ENCODE measurements at places on chromosomes 2 and 18.
A peak's percentile ranks its signal among the peaks of the same experiment; 100 is the strongest.

DNA sequence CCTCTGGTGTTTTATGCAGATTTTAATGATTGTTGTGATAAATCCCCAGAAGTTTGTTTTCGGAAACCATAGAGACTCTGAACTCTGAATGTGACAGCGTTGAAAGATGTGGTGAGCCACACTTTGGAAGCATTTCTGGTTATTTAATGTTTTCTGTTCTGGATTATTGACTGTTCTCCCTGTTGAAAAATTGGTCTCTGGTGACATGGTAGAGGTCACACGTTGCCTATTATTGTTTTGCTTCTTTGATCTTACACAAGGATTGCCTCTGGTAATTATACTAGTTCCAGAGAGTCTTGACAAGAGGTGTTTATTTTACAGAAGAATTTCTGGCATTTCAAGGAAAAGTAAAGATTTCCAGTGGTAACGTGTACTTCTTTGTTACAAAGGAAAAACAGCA lies 127.1 kb downstream of the GREB1L start:
- no peak for DNase-seq

DNA sequence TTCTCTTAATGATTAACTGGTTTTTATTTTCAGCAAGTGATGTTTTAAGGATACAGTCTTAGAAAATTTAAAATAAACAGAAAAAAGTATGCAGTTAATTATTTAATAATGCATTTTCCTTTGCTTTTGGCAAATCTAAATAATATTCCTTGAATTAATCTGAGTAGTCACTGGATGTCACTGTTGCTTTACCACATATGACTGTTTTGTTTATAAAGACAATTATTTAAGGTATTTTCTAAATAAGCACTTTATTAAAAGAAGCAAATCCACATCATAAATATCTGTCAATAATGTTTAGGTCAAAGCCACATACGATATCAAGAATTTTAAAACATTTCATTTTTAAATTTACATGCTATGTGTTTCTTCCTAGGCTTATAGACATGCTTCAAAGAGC lies 40.6 kb upstream of the TFPI start:
- DNase-seq = no peak

DNA sequence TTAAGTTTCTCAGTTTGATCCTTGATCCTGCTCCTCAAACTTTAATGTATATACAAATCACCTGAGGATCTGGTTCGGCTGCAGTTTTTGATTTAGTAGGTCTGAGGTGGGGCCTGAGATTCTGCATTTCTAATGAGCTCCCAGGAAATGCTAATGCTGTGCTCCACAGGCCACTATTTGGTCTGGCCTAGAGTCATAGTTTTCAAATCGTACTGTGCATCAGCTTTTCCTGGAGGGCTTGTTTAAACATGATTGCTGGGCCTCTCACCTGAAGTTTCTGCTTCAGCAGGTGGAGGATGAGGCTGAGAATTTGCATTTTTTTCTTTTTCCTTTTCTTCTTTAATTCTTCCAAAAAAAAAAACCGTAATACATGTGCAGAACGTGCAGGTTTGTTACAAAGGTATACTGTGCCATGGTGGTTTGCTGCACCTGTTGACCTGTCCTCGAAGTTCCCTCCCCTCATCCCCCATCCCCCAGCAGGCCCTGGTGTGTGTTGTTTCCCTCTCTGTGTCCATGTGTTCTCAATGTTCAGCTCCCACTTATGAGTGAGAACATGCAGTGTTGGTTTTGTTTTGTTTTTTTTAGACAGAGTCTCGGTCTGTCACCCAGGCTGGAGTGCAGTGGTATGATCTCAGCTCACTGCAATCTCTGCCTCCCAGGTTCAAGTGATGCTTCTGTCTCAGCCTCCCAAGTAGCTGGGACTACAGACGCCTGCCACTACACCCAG lies 42.2 kb upstream of the CD28 start:
- no peak for DNase-seq

DNA sequence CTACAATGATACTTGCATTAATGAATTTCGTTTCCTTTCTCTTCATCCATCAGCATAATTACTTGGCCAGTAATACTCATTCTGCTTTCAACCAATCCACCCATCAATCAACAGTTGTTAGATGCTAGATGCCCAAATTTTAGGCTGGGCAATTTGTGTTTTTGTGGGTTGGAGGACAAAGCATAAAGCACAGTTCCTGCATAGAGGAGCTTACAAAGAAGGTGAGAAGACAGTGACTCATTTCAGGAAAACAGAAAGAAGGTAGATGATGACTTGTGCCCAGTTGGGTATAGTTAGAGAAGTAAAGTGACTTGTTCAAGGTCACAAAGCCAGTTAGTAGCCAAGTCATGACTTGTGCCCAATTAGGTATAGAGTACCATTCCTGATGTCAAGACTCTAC lies 1186.8 kb upstream of the CELF4 start:
- DNase-seq = no peak

DNA sequence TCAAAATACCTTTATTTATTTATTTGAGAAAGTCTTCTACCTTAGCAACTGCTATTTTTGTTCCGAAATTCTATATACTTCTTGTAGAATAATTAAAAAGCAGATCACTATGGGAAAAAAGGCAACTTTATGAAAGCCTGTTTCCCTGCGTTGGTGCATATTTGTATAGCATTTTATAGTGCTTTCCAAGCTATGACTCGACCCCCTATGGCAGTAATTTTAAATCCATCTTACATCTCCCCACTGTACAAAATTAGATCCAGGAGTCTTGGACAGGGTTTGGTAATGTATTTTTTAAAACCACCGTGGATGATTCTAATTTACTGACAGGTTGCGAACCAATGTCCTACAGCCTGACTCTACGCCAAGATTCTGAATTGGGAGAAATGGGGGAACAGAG lies 10.1 kb downstream of the TANK start:
- no peak for DNase-seq

DNA sequence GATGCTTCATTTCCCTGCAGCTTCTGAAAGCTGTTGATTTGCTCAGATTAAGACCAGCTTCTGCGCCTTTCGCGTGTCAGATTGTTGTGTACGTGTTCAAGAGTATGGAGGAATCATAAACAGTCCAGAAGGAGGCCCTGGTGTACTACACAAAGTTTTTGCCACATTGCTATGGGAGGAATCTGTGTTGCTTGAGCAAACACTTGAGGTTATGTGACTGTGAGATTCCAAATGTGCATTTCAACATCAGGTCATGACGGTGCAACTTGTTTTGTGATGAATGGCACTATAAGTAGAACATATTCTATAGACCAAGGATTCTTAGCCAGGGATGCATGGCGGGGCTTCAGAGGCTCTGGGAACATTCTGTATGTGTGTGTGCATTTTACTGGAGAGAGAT lies 35.0 kb downstream of the SRSF7 start:
- DNase-seq = peak; percentile 23

DNA sequence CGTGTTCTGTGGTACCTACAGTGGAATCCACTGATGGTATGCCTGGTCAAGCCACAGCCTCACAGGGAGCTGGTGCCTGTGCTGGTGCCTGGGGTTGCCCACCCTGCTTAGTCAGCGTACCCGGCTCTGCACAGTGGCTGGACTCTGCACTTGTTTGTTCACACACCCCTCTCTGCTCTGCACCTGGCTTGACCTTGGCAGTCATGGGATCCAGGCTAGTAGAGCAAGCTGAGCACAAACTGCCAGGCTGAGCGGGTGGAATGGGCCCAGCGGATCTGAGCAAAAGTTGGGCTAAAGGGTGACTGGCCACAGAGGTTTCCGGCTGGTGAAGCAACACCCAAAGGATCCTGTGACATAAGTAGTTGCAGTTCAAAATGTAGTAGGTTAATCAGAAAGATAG lies 163.5 kb downstream of the CDH19 start:
- no peak for DNase-seq

DNA sequence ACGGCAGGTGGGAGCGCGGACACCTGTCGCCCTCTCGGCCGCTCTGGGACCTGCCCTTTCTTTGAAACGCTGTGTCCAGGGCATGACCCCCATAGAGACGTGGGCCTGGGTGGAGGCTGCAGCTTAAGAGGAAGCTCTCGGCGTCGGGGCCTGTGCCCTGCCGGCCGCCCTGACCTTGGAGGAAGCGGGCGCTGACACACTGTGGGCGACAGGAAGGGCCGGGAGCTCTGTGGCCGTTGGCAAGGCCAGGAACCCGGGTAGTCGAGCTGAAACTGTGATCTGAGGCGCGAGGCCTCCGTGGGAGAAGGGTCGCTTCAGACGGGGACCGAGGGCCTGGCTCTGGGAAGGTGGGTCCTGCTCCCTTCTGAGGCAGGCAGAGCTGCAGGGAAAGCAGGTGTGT lies 28.2 kb downstream of the KCNG2 start:
- no peak for DNase-seq

DNA sequence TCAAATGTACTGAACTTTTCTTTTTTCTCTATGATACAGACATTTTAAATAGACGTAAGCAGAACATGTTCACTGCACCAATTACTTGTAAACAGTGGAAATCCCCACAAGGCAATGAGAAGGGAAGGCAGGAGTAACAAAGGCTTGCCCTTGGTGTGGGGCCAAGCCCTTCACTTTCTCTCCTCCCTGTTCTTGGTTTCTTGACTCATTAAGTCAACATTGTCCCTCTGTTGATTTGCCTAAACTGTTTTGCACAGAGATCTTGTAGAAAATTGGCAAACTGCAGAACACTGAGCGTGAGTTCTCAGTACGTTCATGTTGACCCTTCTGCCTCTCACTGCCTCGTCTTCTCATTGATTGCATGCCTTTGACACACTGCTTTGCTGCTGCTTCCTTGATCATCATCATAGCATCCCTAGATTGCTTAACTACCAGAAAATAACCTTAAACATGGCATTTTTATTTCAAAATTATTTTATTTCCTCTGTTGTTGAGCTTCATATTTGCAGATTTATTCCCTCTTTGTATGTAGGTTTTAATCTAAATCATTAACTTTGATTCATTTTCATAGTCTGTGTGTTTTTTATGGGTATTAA lies 257.7 kb downstream of the PTGR3 start:
- peak; percentile 10 for DNase-seq

GRCh38 chr2:147468963-147469362 lies 375.9 kb upstream of the ACVR2A start:
- no peak for DNase-seq

- no peak for DNase-seq
These were observed 8.4 kb upstream of the MAL start for GRCh38 chr2:95017071-95017501.

DNA sequence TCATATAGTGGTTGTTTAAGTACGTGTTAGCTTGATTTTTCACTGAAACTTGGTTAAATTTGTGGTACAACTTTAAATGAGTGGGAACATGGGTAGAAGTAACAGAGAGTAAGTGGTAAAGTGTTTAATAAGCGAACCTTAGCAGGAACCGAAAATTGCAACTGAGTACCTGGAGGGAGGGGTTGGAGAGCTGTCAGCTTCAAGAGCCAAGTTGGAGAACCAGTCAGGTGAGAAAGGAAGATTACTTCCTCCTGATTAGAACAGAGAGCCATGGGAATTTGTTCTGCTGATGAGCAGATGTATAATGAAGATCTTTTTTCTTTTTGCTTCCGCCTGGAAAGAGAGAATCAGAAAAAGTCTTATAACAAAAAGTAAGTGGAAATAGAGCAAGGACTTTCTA lies 158.4 kb upstream of the CDH7 start:
- peak; percentile 7 for DNase-seq

Data from T47D (cell line).